ENCODE measurements at places on chromosomes 6 and 20.

DNA sequence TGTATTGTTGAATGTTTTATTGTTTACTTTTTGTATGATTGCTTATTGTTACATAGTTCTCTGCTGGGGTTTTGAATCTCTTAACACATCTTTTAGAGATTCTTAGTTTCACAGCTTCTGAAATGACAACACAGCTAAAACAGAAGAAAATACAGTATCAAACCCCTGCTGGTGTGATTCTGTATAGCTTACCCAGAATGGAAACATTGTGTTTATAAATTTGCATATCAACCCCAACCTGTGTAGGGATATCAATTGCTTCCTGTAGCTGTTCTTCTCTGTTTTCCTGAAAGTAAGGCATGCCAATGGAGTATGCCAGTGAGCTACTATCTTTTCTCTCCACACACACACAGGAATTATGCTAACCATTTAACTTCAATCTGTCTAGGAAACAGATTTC lies 64.3 kb upstream of the ID4 start:
- no peak for DNase-seq

DNA sequence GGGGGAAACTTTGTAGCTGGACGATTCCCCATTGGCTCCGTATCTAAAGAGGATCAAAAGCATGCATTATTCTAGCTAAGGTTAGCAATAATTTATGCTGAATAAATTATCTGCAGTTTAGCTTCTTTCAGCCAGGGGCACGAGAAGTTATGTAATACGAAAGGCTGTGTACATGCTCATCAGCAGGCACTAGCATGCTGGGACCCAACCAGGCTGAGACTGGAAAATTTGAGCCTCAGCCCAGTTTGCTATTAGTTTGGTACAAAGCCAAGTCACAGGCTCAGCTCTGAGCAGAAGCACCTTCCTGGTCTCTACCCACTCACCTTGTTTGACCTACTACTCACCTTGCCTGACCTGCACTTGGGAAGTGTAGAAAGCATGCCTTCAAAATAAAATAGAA lies 328.1 kb upstream of the ARID1B start:
- no peak for DNase-seq

DNA sequence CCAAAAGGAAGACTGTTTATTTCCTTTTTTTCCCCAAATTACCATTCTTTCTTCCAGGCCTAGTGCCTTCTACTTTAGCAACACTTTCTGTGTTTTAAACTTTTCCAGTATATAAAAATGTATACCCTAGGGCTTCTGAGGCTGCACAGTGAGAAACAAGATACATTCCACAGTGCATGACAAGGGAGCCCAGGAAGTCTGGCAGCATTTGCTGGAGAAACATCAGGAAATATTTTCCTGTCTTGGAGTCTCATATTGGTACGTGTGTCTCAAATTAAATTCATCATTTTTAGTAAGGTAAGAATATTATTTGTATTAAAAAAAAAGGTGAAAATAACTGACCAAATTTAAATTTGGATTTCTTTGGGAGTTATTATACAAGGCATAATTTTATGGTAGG lies 662.6 kb downstream of the RFPL4B start:
- peak; percentile 43 for DNase-seq

GRCh38 chr6:53294611-53295010 lies 54.1 kb downstream of the ELOVL5 start:
- DNase-seq: no peak

- DNase-seq: no peak
Measured at GRCh38 chr6:114334237-114334636, 8.6 kb downstream of the HS3ST5 start.

- no peak for DNase-seq
Measured at GRCh38 chr20:34925341-34925740, 30.3 kb downstream of the GSS start.

DNA sequence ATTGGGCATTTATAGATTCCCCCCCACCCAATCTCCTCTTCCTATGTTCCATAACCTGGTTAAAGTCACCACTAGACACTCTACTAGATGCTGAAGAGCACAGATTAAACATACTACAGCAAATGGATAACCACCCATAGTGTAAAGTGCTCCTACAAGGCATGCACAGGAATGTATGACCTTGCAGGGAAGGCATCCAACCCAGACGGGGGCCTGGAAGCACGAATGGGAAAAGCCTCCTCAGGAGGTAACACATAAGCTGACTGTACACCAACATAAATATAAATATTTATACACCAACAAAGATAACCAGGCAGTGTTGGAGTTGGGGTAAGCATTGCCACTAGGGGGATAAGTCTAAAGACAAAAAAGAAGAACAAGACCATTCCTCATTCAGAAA lies 691.7 kb downstream of the GRIK2 start:
- no peak for DNase-seq

DNA sequence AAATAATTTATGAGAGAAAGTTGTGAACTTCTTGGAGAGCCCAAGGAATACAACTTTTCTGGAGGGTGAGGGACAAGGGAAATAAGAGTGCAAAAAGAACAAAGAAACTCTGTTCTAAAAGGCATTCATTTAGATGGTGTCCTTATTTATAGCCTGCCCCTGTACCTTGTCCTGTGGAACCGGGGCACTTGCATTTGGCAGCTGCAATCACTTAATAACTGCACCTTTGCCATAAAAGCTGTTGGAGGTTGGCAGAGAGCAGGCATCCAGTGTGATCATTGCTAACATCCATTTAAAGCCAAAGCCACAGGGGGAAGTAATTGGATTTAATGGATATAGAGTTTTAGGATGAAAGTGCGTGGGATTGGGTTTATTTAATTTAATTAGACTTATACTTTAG lies 50.8 kb upstream of the SGK1 start:
- no peak for DNase-seq

DNA sequence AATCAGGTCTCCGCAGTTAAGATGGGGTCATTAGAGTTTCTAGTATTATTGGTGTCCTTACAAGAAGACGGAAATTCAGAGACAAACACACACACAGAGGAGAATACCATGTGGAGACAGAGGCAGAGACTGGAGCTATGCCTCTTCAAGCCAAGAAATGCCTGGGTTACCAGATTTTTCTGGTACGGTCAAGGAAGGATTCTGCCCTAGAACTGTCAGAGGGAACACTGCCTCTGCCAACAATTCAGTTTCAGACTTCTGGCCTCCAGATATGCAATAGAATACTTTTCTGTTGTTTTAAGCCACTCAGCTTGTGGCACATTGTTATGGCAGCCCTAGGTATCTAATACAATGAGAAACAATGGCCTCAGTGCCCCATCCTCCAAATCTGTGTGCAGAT lies 18.9 kb downstream of the TRMT6 start:
- DNase-seq: no peak

DNA sequence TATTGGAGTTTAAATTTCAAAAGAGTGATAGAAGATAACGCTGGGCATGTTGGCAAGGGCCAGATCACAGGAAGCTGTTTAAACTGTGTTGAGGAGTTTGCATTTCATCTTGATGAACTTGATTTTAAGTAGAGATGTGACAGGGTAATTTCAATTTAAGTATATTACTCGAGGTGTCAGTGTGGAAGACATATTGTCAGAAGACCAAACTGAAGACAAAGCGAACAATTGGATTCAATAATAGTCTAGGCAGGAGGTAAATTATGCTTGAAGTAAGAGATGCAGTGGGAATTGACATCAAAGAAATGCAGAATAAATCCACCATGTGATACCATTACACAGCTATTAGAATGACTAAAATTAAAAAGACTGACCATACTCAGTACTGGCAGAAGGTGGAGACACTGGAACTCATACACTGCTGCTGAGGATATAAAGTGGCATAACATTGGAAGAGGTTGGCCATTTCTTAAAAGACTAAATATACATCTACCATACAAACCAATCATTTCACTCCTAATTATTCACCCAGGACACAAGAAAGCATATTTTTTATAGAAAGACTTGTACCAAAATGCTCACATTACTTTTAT lies 240.8 kb downstream of the ARHGAP18 start:
- no peak for DNase-seq

GRCh38 chr20:37390891-37391525 lies 45.1 kb downstream of the SRC start:
- DNase-seq: no peak

DNA sequence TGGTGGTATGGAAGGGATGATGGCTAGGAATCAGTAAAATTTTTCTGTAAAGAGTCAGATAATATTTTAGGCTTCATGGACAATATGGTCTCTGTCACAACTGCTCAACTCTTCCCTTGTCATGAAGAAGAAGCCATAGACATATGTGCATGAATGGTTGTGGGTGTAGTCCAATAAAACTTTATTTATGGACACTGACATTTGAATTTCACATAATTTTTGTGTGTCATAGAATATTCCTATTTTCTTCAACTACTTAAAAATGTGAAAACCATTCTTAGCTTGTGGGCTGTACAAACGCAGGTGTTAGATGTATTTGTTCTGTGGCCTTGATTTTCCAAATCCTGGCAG lies 59.9 kb downstream of the SYNDIG1 start:
- DNase-seq: no peak

GRCh38 chr6:129542705-129543104 lies 167.3 kb downstream of the ARHGAP18 start:
- no peak for DNase-seq
